ENCODE measurements at places on chromosomes 13 and 19. TPM values are rescaled to one million over a fixed set of nuclear protein-coding genes. Genes with fewer than 3 reads are reported as not detected.

ZNF665 gene
- total RNA-seq: 2.2 TPM

KLK1 gene
- 11.7 TPM for total RNA-seq

FAM124A gene
- not detected for total RNA-seq

SHANK1 gene
- 1.8 TPM for total RNA-seq

TEX26 gene
- total RNA-seq: not detected

CEACAM21 gene
- total RNA-seq: 0.18 TPM

ZNF536 gene
- not detected for total RNA-seq

MUC16 gene
- total RNA-seq: not detected

SBSN gene
- total RNA-seq: not detected

ETV2 gene
- 2.9 TPM for total RNA-seq

SYNGR4 gene
- not detected for total RNA-seq

USP12 gene
- total RNA-seq: 13.1 TPM

ZNF317 gene
- 37.1 TPM for total RNA-seq

CASP14 gene
- not detected for total RNA-seq

PLD3 gene
- total RNA-seq: 128 TPM

GSX1 gene
- total RNA-seq: not detected

LILRA1 gene
- not detected for total RNA-seq

IL12RB1 gene
- total RNA-seq: 0.09 TPM

ZNF793 gene
- 0.02 TPM for total RNA-seq

CGB7 gene
- not detected for total RNA-seq

FFAR1 gene
- not detected for total RNA-seq

DBP gene
- total RNA-seq: 5.5 TPM

HIF3A gene
- not detected for total RNA-seq

FUT2 gene
- not detected for total RNA-seq

IRGC gene
- not detected for total RNA-seq

CYP2A7 gene
- total RNA-seq: not detected

ZNF844 gene
- 3.4 TPM for total RNA-seq

NLRP5 gene
- total RNA-seq: 0.04 TPM

ADAMTSL5 gene
- total RNA-seq: 11.6 TPM

LAIR1 gene
- total RNA-seq: 0.20 TPM

PGLYRP1 gene
- not detected for total RNA-seq

CLIP3 gene
- total RNA-seq: 0.16 TPM

RAB3A gene
- 3.7 TPM for total RNA-seq

ZNF534 gene
- total RNA-seq: 0.29 TPM

FCAR gene
- total RNA-seq: not detected

OR7C1 gene
- 0.16 TPM for total RNA-seq

IGFL1 gene
- not detected for total RNA-seq

RASAL3 gene
- 0.87 TPM for total RNA-seq

KRTDAP gene
- total RNA-seq: not detected

JSRP1 gene
- 0.58 TPM for total RNA-seq

SLC8A2 gene
- 0.66 TPM for total RNA-seq

FBXO27 gene
- total RNA-seq: 8.9 TPM

HIPK4 gene
- 0.09 TPM for total RNA-seq

ZNF540 gene
- 0.44 TPM for total RNA-seq

LIM2 gene
- not detected for total RNA-seq

PSG4 gene
- total RNA-seq: not detected

KLHL1 gene
- not detected for total RNA-seq

EDNRB gene
- 0.04 TPM for total RNA-seq

NDUFA11 gene
- 335 TPM for total RNA-seq

DIAPH3 gene
- 18.7 TPM for total RNA-seq

VASP gene
- 261 TPM for total RNA-seq
